Left lobe of liver (tissue), 2 donors: ENCODE measurements at places on chromosomes 1 and 21.
A peak's percentile ranks its signal among the peaks of the same experiment; 100 is the strongest.

DNA sequence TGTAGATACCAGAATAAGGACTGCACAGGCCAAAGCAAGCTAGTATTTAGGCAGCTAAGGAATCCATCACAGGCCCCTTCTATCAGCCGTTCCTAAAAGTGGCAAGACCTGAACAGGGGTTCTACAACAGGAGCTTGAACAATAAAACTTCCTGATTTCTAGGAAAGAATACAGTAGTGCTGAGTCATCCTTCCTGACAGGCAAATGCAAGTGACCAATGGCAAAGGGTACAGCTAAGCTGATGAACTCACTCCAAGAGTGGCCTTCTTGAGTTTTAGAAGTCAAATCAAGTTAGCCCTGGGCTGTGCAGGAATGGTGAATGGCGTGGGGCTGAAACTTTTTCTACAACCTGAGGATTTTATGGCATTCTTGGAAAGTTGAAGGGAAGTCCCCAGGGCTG lies 112.9 kb downstream of the GREM2 start:
- no peak for DNase-seq

DNA sequence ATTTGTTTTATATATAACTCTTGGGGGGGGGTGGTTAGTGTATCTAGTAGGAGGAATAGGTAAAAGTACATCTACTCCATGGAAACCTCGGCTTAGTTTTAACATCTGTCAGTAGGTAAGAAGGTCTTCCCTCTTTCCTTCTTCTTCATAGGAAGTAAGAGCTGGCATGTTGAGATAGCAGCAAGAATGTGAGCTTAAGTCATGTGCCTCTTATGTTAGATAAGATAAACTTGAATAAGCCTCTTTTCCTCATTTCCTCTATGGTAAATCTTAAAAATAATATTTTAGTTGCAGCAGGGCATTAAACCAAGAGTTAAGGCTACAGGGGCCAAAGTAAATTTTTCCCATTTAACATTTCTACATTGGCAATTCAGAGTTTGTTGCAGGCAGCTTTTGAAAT lies 100.4 kb downstream of the MAP3K21 start:
- DNase-seq: no peak

- no peak for DNase-seq
Measured at GRCh38 chr1:110004583-110004982, 20.0 kb downstream of the AHCYL1 start.

DNA sequence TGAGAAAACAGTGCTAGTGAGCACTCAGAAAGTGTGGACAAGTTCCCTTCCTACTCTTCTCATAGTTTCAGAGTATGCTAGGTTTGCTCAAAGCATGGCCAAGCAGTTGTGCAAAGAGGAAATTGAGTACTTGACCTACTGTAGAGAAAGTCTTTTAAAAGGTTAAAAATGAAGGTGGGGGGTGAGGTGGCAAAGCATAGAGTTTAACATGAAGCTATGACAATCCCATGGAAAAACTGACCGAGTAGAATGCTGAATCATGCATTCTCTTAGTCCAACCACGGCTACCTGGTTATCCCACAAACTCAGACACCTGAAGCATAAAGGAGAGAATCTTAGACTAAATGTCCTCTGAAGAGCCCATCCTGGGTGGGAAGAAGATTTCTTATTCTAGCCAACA lies 79.9 kb downstream of the PTPN14 start:
- no peak for DNase-seq

DNA sequence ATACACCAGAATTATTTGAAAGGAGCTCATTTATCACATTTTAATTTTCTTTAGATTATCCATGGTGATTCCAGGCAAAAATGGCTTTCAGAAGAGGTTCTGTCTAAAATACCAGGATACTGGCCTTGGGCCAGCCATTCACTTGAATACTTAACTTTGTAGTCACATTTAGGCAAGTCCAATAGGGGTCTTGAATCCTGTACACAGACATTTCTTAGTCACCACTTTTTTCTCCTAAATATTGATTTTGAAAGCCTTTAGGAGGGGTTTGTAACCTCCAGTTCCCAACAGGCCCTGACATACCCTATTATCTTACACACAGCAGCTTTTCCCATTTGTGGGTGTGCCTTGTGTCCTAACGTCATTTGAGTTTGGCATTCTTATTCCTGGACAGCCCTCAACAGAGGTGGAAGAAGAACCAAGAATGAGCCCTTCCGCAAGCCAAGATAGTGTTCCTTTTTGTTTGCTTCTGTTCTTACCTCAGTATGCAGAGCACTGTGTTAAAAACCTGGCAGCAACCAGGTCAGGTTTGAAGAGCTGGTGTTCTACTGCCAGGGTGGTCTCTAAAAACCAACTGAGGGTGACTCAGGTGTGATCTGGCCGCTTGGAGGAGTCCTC lies 19.5 kb downstream of the MAP3K7CL start:
- no peak for DNase-seq

- no peak for DNase-seq
Measured at GRCh38 chr1:184044603-184045376, 6.7 kb upstream of the TSEN15 start.

GRCh38 chr1:31437433-31438037 lies 24.5 kb downstream of the SERINC2 start:
- DNase-seq: peak; percentile 34

GRCh38 chr1:240148333-240148732 lies 56.6 kb downstream of the FMN2 start:
- DNase-seq: no peak

- DNase-seq: no peak
Measured at GRCh38 chr1:7076572-7076971, 291.3 kb downstream of the CAMTA1 start.

- no peak for DNase-seq
Measured at GRCh38 chr1:115266729-115267421, 71.2 kb downstream of the NGF start.

GRCh38 chr1:110879758-110880606 lies 7.0 kb downstream of the CD53 start:
- no peak for DNase-seq

- DNase-seq: peak; percentile 89
Measured at GRCh38 chr1:65147424-65148177, 402 bp upstream of the AK4 start.

GRCh38 chr1:48960320-48960719 lies 183.6 kb upstream of the BEND5 start:
- DNase-seq: no peak

- DNase-seq: no peak
Measured at GRCh38 chr21:42403611-42404231, at the start of gene UBASH3A. UBASH3A (plus strand) TSS chr21:42403902; CDS start chr21:42403946, 44 bp downstream.

- DNase-seq: no peak
Measured at GRCh38 chr1:19229828-19230325, 19.8 kb upstream of the UBR4 start.

DNA sequence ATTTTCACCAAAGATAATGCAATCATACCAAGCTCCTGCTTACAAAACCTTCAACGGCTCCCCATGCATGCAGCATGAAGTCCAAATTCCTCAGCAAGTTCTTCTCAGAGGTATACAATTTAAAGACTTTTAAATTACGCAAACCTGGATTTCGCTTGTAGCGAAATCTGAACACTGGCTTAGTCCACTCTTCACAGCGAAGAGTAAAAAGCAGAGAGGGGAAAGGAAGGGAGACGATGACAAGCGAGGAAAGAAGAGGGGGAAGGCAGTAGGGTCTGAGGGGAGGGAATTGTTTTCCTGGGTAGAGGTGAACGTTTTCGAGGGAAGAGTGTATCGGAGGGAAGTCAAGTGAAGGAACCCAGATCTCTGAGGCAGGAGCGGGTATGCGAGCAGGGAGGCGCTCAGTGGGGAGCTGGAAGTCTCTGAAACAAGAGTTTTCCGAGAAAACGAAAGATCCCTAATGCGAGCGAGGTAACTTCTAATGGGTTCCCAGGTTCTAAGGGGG lies 790 bp downstream of the TESK2 start:
- peak; percentile 40 for DNase-seq

GRCh38 chr1:170686291-170686690 lies 22.4 kb downstream of the PRRX1 start:
- DNase-seq: no peak

DNA sequence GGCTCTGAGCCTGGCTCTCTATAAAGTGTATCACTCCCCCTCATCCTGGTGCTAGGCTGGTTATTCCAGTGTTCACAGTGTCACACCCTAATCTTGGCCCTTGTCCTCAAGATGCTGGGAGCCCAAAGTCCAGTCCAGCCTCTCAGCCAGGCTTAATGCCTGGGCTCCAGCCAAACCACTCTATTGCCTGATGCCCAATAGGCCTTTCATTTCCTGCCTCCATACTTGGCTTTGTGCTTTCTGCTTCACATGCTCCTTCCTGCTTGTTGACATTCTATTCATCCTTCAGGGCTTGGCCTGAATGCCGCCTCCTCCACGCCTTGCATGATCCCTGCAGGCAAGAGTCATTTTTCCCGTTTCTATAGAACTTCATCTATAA lies 1.7 kb downstream of the KLHDC8A start:
- DNase-seq: no peak

GRCh38 chr1:6246497-6247467 lies 2.8 kb downstream of the HES3 start:
- DNase-seq: peak; percentile 82

- no peak for DNase-seq
Measured at GRCh38 chr1:244779410-244779809, 56.0 kb upstream of the COX20 start.

DNA sequence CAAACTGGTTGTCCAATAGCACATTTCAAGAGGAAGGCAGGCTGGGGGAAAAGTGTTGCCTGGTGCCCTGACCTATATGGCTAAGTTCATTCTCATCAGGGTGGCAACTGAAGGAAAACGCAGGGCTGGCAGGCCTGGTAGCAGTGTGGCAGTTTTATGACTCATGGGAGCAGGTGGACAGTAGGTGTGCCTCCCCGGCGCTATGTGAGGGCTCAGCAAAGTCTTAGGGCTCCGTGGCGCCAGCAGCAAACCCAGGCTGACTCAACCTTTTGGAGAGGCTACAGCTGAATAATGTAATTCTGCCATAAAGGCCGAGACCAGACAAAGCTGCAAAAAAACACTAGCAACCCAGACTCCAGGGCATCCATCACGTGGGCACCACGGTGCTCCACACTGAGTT lies 23.6 kb downstream of the GADD45A start:
- no peak for DNase-seq

DNA sequence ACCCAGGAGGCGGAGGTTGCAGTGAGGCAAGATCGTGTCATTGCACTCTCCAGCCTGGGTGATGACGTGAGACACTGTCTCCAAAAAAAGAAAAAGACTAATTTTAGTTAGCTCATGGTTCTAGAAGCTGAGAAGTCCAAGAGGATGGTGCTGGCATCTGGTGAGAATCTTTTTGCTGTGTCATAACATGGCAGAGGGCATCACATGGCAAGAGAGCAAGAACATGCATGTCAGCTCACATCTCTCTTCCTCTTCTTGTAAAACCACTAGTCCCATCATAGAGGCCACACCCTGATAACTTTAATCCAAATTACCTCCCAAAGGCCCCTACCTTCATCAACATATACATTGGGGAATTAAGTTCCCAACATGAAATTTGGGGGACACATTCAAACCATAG lies 13.8 kb upstream of the CNN3 start:
- no peak for DNase-seq

GRCh38 chr1:20178634-20179370 lies 7.1 kb upstream of the UBXN10 start:
- DNase-seq: no peak

- DNase-seq: no peak
Measured at GRCh38 chr1:190022709-190023108, 455.0 kb downstream of the BRINP3 start.

GRCh38 chr1:107529511-107530149 lies 388.8 kb downstream of the NTNG1 start:
- no peak for DNase-seq

GRCh38 chr1:118588566-118588965 lies 399.6 kb downstream of the TBX15 start:
- DNase-seq: no peak

DNA sequence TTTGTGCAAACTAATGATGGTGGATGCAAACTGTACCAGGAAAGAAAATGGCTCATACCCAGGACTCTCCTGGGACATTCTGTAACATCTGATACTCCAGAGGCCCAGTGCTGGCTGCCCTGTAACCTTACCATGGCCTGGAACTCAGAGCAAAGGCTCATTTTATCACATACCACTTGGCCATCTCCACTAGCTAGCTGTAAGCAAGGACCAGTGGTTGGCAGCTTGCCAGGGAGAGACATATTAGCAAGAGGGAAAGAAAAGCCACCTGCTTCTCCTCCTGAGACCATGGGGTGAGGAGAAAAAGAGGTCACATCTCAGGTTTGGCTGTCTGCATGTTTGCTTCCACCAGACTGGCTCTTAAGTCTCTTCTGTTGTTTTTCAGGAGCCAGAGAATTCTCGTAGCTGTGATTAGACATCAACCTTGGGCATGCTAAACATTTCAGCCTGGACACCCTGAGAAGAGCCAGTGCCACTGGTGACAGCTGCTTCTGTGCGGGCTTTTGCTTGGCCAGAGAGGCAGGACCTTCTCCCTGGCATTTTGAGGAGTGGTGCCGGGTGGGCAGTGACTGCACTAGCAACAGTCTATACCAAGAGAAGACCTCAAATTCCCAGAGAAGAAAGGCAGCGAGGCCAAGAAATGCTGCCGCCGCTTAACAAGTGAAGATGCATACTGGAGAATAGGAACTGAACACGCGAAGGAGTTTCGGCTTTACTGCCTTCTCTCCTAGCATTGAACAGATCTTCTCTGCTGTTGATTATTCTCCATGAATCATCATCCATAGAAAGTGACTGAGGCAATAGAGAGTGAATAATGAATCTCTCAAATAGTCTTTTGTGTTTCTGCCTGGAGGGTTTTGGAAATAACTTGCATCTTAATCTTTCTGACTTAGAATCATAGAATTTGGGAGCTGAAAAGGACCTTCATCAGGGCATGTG lies 6.7 kb upstream of the INKA2 start:
- no peak for DNase-seq

GRCh38 chr1:212554401-212554800 lies 54.2 kb upstream of the ATF3 start:
- no peak for DNase-seq

DNA sequence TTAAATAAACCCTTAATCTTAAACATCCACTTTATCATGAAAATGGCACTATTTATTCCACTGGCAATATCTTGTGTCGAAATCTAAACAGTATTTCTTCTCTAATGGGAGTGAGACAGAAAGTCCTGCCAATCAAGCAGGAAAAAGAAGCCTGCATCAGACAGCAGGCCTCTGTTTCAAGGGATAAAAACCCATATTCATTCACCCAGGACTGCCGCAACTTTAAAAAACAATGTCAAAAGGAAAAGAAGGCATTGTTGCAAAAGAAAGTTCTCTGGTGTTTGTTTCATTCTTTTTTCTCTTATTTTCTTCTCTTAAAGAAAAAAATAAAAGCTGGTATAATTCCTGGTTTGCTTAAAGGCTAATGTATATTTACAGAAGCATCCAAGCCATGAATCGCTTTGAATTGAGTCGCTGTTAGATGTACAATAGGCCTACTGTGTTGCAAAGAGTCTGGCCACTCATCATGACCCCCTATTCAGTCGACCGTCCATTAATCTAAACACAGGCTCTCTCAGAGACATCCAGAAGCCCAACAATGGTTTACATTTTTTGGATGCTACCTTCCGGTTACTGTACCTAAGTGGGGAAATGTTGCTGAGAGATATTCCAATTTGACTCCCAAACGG lies 48.7 kb upstream of the ZC3H11B start:
- no peak for DNase-seq

GRCh38 chr1:230938924-230939368 lies 39.7 kb downstream of the TTC13 start:
- no peak for DNase-seq

- no peak for DNase-seq
Measured at GRCh38 chr21:44526096-44526997, 13.6 kb downstream of the KRTAP10-1 start.
